ENCODE measurements at places on chromosomes 3 and 15.

DNA sequence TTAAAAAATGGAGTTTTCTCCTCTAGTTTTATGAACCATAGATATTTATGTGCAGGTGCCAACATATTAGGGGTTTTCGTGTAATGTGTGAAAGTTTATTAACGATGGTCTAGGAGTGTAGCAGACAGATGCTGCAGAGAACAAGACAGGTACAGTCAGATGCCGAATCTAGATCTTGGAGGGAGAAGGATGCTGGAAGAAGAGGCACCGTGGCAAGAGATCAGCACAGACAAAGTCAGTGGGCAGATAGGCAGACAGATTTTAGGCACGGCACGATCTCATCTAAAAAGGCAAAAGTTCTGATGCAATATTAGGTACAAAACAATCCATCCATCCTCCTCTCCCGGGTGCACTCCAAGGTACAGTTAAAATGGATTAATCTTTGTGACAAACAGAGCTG is 161.6 kb downstream of the TIGIT start:
- no peak for DNase-seq

DNA sequence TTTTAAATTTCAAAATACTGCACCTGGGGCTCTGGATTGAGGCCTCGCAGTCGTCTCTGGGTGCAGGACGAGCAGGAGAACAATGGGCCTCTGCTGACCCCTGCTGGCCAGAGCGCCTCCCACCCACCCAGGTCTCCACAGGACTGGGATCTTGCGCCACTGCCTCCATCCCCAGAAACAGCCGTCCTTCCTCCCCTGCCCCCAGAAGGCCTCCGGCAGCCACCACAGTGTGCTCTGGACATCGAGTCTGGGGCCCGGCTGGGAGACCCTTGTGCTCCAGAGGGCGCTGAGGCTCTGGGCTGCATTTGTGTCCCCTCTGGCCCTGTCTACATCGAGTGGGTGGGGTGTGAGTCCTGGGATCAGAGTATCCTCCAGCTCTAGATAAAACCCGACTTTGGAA is 6.7 kb upstream of the ACSBG1 start:
- DNase-seq: peak; percentile 85

DNA sequence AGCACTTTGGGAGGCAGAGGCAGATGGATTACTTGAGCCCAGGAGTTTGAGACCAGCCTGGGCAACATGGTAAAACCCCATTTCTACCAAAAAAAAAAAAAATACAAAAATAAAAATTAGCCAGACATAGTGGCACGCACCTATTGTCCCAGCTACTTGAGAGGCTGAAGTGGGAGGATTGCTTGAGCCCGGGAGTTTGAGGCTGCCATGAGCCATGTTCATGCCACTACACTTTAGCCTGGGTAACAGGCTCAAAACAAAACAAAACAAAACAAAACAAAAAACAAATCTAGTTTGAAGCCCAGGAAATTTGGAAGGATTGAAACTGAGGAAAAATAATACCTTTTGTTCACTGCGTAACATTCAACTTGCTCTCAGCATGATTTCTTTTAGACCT is 16.6 kb downstream of the TMOD3 start:
- DNase-seq: no peak

DNA sequence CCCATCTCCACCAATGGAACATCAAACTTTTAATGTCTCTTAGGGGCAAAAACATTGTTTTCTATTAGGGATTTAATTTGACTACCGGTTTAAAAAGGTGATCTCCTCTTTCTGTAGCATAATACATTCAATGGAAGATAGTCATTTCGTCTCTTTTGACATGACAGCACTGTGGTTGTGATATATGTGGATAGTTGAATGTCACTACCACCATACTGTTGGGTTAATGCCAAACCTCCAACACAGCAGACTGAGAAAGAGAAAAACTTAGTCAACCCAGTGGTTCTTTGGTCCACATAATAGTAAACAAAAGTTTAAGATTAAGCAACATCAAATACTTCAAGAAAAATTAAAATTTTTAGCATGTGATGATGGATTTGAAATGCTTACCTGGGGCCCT is 530.4 kb downstream of the AGBL1 start:
- DNase-seq: no peak

DNA sequence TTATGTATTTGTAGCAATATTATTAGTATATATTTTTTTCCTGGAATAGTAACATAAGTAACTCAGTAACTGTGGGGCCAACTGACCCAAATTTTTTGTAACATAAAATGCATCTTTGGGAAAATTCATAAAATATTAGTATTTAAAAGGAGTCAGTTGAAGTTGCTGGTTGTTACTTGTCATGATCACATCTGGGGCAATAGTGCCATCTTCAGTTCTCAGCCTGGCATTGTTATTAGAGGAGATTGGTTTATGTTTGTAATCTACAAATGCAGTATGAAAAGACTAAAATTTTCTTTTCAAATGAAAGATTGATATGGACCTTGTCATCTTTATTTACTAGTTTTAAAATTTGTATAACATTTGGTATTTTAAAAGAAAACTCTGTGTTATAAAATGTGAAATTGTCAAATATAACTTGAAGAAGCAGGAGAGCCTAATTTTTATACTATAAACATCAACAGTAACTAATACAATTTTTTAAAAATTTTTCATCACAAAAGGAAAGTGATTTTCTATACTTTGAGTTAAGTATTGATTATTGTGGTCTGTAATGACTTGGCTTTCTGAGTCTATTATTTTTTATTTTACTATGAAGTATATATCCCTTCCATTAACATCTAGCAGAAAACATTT is 38.8 kb upstream of the MLF1 start:
- DNase-seq: no peak

GRCh38 chr3:13605555-13605954 is 56.6 kb downstream of the FBLN2 start:
- no peak for DNase-seq

DNA sequence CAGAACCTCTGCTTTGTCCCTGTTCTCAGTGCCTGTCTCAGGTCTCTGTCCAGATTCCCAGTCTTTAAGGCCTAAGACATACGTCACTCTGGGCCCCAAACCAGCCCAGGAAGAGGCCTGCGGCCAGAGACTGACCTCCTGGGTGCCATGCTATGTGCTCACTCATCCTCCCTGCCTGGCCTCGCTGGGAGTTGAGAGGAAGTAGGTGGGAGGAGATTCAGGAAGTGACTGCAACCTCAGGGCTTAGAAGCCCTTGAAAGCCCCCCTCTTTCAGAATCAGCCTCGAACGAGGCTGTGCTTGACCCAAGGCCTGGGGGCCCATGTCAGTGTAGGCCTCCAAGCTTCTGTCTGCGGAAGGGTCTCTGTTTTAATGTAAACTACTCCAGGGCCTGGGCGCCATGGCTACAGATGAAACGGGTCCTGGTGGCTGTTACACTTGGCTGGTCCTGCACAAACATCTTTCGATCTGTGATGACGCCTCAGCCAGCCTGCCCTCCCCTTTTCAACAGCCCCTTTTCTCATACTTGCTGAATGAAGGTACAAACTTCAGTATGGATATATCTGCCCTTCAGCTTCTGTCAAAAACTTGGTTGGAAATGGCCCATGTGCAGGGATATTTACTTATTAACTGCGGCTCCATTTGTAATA is 11.7 kb downstream of the RASGRF1 start:
- no peak for DNase-seq

DNA sequence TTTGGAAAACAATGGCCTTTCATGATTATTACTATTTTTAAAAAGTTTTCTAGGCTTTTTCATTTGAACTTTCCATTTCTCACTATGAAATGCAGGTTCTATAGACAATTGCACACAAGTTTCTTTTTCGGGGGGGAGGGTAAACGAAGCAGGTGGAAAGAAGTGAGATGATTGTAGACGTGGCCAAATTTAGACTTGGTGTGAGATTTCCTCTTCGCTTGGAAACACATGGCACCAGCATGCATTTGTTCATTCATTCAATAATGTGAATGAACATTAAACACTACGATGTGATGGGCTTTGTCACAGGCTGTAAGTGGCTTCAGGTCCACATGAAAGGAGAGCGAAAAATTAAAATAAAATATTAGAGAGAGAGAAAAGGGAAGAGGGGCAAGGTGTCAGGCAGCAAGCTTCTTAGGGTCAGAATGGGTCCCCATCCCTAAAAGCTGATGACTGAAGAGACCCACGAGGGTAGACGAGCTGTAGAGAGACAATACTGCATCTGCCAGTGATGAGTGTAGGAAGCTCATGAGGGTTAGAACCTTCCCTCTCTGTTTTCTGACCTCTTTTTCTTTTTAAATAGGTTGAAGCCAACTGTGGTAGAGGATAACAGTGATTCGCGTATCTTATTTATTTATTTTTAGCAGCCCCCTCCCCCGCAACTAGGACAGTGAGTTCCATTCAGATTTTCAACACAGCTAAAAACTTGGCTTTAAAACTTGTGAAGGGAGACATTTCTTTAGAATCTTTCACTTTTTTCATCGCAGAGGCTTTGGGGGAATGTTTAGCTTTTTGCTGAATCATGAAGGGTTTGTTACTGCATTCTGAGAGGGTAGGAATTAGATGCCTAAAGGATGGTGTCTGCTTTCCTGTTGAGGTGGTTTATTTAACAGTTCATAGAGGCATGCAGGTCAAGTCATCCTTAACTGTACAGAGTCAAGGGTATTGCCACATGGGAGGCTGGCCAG is 36.2 kb downstream of the GAP43 start:
- no peak for DNase-seq

DNA sequence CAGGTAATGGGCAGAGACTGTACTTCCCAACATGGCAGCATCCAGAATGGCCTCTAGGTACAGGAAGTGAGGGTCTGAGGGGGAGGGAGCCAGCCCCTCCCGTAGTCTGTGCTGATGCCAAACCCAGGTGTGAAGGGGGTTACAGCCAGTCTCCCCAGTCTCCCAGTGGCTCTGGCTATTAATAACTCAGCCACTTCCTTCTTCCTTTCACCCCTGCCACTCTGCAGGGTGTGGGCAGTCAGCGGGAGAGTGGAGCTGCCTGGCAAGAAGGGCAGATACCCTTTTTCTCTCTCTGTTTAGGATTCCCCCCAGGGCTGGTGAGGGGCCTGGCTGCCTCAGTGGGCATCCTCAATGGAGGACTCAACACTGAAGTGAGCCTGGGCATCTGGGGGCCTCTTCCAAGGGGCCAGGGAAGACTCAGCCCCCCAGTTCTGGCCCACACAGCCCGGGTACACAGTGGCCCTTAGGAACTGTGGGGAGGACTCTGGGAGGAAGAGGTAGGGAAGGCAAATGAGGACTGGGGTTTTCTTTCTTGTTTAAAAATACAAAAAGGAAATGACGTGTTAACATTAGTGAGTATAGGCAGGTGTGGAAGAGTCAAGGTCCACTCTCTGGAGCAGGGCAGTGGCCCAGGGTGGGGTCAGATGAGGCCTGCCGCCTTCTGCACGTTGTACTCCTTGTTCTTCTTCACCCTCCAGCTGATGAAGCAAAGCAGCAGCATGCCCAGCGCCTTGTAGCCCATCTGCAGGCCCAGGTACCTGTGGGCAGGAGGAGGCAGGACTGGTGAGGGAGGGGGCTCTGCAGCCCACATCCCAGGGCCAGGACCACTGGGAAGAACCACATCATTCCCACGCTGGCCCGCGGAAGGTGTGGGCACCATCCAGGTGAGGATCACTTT is 38.6 kb upstream of the RAB6B start:
- no peak for DNase-seq

- DNase-seq: no peak
Observed at GRCh38 chr3:154615471-154615870, 185.5 kb upstream of the GPR149 start.

DNA sequence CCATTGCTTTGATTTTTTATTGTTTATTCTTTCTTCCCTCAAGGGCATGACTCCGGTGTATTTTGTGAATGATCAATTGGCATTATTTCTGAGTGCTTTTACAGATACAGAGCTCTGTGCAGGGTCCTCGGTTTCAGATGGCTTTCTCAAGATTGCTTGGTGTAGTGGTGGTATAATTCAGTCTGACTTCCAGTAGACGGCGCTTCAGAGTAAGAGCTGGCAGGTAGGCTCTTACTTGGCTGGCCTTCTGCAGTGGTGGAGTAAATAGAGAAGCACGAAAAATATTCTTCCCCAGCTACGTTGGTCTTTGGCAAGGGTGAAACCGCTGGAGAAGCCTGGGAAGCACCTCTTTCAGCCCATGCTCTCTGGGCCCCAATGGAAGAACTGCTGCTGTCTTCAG is 723.0 kb upstream of the BCHE start:
- DNase-seq: no peak

- no peak for DNase-seq
Observed at GRCh38 chr15:45640616-45641015, 5.8 kb downstream of the SQOR start.

DNA sequence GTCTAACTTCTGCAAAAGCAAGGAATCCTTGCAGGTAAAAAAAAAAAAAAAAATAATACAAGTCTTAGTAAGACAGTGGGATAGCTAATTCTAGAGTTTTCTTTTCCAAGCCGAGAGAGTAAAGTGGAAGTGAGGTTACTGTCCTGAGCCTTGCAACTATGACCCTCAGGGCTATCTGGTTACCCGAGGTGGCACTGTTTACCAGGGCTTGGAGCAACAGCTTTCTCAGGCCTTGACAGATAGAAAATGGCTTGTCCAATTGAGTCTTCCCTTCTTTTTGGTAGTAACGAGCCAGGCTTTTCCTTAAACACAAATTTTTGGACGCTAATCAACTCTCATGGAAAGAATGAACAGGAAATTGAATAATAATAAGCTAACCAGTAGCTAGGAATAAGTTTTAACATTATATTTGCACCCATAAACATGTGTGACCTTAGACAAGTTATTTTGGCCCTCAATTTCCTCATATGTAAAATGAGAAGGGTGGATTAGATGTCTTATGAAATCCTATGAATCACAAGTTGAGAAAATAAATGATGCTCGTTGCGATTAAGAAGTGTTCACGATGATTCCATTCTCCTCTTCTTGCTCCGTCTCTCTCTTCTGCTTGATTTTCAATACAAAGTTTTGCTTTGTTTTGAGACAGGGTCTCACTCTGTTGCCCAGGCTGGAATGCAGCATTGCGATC is 236.9 kb upstream of the KBTBD8 start:
- DNase-seq: no peak

DNA sequence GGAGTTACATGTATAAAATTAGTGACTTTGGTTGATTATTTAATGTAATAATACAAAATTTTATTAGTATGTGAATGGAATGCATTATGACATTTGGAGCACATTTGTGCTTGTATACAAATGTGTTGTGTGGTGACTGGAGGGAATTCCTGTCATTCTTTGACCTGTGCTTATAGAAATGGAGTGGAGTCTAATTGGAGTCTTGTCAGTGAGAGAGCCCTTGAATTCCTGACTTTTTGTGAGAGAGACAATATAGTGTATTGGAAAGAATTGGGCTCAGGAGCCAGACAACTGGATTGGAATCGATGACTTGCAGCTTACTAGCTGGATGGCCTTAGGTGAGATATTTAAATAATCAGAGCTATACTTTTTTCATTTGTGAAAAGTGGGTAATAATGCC is 9.4 kb downstream of the TCF12 start:
- DNase-seq: no peak

DNA sequence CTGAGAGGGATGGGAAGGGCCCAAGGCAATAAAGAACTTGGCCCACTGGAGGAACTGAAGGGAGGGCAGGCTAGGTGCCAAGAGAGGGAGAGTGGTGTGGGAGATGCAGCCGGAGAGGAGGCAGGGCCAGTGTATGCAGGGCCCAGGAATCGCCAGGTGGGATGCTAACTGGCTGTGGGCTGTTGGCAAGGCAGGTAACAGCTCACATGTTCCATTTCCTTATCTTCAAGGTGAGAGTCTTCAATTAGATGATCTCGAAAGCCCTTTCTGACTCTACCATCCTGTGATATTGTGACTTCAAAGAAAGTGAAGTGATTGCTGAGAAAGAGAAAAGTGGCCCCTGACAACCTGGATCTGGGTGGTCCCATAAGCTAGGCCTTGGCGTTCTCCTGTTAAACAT is 49.0 kb downstream of the CASR start:
- no peak for DNase-seq

- DNase-seq: no peak
Observed at GRCh38 chr15:77975332-77976094, 102.0 kb downstream of the TBC1D2B start.

- no peak for DNase-seq
Observed at GRCh38 chr15:100339999-100340398, 1.8 kb downstream of the ADAMTS17 start.
